ENCODE measurements at places on chromosomes 3 and 15. TPM values are rescaled to one million over a fixed set of nuclear protein-coding genes. Genes with fewer than 3 reads are reported as not detected.

Gene CGNL1
- 3.2 TPM for total RNA-seq

DNA sequence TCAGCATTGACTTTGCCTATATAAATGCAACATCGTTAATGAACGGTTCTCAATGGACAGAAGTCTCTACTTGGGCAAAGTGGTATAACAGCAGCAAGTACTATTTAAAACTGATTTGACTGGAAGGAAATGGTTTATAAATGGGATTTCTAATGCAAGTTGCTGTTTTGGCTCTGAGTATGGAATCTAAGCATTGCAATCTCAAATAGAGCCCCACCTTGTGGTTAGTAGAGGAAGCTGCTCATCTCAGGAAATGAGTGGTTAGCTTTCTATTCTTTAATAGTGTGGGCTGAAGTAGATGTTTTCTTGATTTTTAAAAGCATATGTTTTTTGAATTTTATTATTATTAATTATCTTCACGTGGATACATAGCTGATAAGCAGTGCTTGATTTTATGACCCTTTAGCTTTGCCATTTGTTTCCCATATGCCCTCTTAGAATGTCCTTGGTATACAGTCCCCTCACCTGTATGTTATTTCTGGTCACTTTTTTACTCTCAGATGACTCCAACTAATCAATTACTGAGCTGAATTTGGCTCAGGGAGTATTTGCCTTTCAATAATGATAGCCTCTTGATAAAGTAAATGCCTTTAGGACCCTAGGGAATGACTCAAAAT is 67.1 kb downstream of the OXSM start:
- H3K27ac ChIP-seq = no peak overlapping the region
- no peaks in the 10 kb centered on the region for H3K36me3 ChIP-seq
- no peaks in the 10 kb centered on the region for H3K4me1 ChIP-seq
- no peak overlapping the region for H3K4me3 ChIP-seq

DNA sequence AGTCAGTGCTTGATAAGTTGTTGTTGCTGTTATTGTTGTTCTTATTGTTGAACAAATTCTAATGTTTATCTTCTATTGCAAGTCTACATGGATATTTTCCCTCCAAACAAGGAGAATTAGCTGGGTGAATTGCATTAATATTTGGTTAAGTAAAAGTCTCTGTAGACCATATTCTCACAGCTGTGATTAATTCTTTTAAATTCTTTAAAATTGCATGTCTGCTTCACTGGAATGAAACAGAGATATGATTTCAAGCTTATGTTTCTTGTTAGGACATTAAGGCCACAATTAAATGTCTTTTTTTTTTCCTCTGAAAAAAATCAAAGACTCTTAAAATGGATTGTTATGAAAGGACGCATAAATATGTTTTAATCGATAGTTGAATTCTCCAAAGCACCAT is 153.4 kb downstream of the EBLN2 start:
- H3K27me3 ChIP-seq = no peaks in the 10 kb centered on the region
- H3K27ac ChIP-seq = no peak overlapping the region
- no peaks in the 10 kb centered on the region for H3K36me3 ChIP-seq
- H3K4me3 ChIP-seq = no peak overlapping the region

DNA sequence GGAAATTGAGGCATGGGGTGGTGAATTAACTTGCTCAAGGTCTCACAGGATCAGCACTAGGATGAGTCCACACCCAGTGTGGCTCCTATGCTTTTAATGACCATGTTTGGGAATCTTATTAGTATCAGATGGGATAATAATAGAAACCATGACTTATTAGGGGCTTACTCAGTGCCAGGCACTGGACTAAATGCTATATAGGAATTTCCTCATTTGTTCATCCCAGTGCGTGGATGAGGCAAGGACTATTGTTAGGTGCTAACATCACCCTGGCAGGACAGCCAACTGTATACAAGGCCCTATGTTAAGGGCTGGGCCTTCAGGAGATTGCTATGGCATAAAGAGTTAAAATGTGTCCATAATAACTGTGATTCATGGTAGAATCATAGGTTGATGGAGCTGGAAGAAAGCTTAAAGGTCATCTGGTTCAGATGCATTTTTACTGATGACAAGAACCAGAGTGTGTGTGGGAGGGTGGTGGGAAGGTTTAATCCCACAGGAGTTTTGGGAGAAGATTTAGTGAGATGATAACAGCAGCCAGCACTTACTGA is 4.7 kb upstream of the FEM1B start:
- H3K27me3 ChIP-seq = no peaks in the 10 kb centered on the region
- H3K36me3 ChIP-seq = peaks cover 2% of the 10 kb centered on the region
- no peak overlapping the region for H3K4me3 ChIP-seq
- H3K27ac ChIP-seq = peak overlapping the region; percentile 46

- no peaks in the 10 kb centered on the region for H3K27me3 ChIP-seq
- peaks cover 12% of the 10 kb centered on the region for H3K36me3 ChIP-seq
- H3K27ac ChIP-seq = no peak overlapping the region
These were observed 214.4 kb downstream of the PCCB start for GRCh38 chr3:136464502-136464901.

All from SJSA1 (cell line).